ENCODE measurements at places on chromosomes 3 and 15.
A peak's percentile ranks its signal among the peaks of the same experiment; 100 is the strongest.

- DNase-seq = peak; percentile 72
Measured at GRCh38 chr15:40307421-40308211, at the start of gene PLCB2. PLCB2 (minus strand) TSS chr15:40307935; CDS start chr15:40307672, 263 bp downstream.

DNA sequence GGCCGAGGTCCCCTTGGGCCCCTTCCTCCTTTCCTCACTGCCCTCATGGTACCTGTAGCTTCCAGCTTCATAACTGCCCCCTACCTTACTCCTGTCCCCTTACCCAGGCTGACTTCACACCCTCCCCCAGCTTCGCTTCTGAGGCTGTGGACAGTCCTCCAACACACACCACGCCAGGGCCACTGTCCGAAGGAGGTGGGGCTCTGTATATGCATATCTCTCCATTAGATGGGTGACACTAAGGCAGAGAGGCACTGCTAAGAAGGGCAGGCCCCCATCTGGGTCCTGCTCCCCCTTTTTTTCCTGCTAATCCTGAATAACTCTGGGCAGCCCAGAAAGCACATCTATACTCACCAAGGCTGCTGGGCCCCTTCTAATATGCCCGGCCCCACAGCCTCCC, 1.0 kb upstream of the COL7A1 start:
- no peak for DNase-seq

GRCh38 chr3:196327405-196327804, 9.4 kb upstream of the DYNLT2B start:
- DNase-seq = no peak

- no peak for DNase-seq
Measured at GRCh38 chr15:35605764-35606449, 59.9 kb upstream of the DPH6 start.

DNA sequence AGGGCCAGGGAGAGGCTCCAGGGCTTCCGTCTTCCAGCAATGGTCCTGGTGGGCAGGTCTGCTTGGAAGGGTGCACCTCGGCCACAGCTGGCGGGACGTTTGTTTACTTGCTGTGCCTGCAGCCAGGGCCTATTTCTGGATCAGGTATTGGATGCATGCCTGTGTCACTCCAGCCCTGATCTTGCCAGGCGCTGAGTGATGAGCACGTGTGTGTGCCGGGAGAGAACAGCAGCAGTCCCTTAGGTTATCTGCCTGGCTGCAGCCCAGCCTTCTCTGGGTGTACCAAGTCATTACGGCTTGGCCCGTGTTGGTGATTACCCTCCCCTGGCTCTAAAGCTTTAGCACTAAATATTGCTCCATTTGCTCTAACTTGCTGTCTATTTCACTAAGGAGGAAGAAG, 14.9 kb downstream of the CCDC32 start:
- no peak for DNase-seq

DNA sequence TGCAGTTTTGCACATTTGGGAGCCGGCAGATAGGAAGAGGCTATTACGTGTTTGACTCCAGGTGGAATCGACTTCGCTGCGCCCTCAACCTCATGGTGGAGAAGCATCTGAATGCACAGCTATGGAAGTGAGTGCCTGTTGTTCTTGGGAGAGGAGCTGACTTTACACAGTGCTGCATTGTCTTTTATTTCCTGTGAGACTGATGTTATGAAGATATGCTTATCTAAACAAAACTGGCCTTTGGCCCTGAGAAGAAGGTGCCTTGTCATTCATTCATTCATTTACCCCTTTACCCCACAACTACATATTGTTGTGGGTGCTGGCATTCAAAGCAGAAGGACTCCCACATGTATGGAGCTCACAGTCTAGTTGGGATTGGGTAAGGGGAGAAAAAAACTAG, 32.6 kb downstream of the PSMD6 start:
- DNase-seq = no peak

GRCh38 chr3:57556459-57557084, 498 bp downstream of the PDE12 start:
- peak; percentile 64 for DNase-seq

- DNase-seq = no peak
Measured at GRCh38 chr15:27238707-27239423, 267.9 kb downstream of the GABRG3 start.

GRCh38 chr3:87076946-87077345, 86.0 kb upstream of the VGLL3 start:
- no peak for DNase-seq

- no peak for DNase-seq
Measured at GRCh38 chr3:155757577-155757976, 12.7 kb upstream of the PLCH1 start.

DNA sequence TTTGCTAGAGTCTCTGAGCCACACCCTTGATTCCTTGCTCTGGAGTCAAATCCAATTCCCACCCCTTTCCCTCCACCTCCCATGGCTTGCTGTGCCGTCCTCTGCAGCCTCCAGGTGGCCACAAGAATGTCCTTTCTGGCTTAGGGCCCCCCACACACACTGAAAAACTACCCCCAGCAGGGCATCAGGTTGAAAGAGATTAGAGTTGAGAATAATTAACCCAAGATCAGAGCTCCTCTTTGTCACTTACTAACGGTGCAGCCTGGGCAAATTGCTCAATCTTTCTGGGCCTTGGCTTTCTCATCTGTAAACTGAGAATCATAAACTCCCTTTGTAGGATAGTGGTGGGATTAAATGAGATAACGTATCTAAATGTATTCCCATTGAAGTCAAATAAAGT, 78.5 kb downstream of the MRPL46 start:
- DNase-seq = no peak

GRCh38 chr15:58724466-58724865, 25.0 kb downstream of the ADAM10 start:
- DNase-seq = no peak

GRCh38 chr15:63260791-63261190, 16.6 kb upstream of the APH1B start:
- DNase-seq = no peak

DNA sequence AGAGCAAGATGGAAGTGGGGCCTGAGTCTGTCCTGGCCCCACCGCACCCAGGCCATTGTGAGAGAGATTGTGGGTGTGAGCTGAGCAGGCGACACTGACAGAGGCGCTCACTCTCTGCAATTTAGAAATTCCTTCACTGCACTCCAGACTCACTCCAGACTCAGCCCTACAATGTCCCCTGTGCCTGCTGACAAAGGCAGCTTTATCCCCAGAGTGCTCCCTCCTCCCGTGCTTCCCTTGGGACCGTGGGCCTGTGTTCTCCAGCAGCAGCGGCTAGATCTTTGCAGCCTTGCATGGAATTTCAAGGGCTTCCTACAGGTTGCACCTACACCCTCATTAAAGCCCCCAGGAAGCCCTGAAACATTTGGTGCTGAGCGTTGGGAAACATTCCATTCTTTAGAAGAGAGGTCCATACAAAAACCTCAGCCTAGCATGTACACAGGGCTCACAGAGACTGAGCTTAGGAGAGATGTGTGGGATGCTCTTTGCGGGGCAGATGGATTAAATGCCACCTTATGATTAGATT, 1.3 kb upstream of the IL16 start:
- DNase-seq = no peak

DNA sequence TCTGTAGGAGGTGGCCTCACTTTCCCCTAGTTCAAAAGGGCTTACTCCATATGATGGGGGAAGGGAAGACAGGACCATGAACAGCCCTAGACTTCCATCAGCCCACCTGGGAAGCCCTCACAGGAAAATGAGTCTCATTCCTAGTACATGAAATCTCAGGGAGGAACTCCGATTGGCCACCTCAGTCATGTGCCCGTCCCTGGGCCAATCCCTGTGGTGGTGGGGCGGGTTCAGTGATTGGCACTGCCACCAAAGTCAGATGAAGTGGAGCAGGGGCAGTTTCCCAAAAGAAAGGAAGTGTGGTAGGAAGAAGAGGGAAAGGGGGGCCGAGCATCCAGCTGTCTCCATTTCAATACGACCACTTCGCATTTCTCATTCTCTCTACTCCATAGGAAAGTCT, 25.9 kb upstream of the GP9 start:
- no peak for DNase-seq

- no peak for DNase-seq
Measured at GRCh38 chr15:64806509-64806908, 18.9 kb downstream of the PIF1 start.

GRCh38 chr3:51747840-51748239, 31.2 kb downstream of the IQCF6 start:
- DNase-seq = no peak

DNA sequence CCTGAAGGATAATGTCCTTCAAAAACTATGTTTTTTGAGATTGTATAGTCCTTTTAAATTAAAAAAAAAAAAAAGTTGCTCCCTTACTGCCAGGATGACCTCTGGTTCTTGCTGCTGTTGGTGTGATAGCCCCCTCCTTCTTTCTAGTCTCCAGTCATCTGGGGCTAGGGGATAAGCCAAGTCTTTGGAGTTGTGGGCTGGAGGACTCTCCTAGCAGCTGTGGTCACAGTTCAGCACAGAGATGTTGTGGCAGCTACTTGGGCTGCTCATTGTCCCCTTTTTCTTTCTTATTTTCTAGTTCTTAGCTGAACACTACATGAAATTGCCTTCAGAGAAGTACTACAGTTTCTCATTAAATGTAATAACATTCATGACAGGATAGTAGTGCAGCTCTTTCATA, 39.2 kb upstream of the APH1B start:
- DNase-seq = no peak

- DNase-seq = no peak
Measured at GRCh38 chr3:29475854-29476253, 195.0 kb downstream of the RBMS3 start.

DNA sequence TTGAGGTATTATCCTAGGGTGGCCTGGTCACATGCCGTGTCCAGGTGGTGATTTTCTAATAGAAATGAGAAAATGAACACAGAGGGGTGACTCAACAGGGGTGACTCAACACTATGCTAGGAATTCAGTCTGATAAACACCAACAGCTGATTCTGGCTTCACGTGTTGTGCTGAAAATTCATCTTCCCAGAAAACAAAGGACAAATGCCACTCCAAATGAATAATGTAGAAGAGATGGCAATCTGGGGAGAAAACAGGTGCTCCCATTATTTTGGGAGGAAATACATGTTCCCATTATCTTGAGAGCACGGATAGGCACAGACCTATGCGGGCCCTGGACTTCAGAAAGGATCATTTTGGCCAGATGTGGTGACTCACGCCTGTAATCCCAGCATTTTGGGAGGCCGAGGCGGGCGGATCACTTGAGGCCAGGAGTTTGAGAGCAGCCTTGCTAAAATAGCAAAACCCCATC, 101.2 kb upstream of the MEX3B start:
- DNase-seq = no peak

DNA sequence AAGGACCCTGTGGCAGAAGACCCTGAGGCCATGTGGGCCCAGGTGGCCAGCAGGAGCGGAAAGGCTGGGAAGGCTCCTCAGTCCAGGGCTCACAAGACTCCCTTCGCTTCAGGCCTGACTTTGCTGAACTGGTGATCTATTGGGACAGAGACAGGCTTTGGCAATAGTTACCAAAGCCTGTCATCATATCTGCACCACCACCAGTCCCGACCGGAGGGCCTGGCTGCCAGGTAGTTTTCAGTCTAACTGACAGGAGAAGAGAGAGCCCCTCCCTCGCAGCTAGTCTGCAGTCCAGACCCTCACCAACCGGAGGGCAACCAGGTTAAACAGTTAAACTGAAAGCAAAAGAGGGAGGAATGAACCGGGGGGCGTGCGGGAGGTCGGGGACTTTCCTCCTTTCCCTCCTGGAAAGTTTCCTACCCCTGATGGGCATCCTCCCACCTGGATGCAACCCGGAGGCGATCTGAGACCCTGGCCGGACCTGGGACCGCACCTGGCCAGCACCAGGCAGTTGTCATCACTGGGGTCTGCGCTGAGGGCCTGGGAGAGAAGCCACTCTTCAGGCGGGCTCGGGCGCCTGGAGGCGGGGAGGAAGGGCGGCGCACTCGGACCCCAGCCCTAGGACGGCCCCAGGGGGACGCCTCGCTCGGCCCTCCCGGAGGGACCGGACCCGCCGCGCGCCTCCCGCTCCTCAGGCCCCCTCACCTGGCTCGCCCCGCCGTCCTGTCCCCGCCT, 435 bp downstream of the RAB27A start:
- DNase-seq = peak; percentile 30

DNA sequence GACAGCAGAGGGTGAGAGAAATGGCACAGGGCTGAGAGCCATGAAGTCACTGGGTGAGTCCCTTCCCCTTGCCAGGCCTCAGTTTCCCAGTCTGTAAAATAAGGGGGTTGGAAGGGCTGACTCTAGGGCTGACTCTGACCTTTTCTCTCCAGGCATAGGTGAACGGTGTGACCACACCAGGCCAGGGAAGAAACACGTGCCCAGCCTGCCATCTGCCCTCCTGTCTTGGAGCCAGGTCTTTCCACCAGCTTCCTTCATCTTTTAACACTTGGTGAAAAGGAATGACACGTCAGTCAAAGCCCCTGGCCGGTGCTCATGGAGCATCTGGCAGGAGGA, 74.4 kb downstream of the CPN2 start:
- no peak for DNase-seq
